Activated T-cell treated with anti-CD3 and anti-CD28 coated beads, Interleukin-2, amount 50 U/mL, for 4 hours (primary cell): ENCODE measurements at places on chromosomes 6 and 20.

DNA sequence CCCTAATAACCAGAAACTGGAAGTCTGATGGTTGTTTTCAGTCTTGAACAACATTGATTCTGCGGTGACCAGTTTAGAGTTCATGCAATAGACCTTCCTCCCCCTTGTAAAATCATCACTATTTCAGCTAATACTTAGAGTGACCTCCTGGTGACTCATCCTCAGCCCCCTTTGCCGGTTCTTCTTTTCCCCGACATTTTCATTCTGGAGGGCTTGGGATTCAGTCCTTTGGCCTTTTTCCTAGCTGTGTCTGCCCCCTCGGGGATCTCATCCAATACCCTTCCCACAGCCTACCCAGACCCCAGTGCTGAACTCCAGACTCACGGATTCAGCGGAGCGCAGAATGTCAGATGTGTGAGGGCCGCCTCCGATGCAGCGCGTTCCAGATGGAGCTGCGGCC lies 7.5 kb upstream of the BHLHE23 start:
- no peak for DNase-seq

DNA sequence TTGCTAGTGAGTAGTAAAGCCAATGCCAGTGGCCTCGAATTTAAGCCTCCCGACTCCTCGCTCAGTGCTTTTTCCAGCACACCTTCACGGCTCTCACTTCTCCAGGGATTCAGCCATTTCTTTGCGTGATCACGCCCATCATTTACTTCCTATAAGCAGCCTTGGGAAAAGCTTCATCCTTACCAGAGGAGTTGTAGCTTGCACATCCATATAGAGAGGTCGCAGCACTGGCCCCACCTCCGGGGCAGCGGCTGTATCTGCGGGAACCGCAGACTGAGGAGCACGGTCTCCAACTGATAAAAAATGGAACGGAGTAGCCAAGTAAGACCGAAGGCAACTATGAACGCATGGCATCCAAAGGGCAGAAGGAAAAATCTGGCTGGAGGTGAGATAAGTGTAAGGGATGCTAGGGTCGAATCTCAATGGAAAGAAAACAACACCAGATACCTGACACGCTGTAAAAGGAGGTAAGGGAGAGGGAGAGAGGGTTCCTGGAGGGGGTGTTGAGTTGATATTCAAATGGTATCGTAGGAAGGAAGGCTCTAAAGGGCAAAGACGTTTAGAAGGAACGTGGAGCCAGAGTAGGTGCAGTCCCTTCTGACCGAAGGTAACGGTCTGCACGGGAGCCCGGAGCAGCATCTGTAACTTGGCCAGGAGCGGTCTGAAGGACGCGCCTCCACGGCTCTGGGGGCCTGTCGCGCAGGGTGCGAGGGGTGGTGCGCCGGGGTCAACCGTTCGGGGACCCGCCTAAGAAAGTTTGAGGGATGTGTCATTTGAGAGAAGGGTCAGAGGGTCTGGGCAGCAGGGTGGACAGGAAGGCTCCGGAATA lies 640 bp downstream of the NFS1 start:
- peak; percentile 10 for DNase-seq

DNA sequence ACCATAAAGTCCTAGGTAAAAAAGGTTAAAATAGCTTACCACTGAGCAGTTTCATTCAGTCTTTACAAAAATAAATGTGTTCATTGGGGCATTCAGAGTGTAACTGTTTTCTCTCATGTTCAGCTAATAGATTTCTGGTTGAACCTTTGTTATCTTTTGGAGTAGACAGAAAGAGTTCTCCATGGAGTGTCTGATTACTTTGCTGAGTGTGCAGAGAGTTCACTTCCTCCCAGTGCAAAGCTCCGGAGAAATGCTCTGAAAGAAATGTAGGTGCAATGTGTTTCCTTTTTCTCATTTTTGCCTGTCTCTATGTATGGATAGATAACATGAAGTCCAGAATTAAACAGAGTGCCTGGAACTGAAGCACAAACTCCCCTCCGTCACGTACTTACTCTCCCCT lies 52.6 kb downstream of the JAG1 start:
- no peak for DNase-seq

DNA sequence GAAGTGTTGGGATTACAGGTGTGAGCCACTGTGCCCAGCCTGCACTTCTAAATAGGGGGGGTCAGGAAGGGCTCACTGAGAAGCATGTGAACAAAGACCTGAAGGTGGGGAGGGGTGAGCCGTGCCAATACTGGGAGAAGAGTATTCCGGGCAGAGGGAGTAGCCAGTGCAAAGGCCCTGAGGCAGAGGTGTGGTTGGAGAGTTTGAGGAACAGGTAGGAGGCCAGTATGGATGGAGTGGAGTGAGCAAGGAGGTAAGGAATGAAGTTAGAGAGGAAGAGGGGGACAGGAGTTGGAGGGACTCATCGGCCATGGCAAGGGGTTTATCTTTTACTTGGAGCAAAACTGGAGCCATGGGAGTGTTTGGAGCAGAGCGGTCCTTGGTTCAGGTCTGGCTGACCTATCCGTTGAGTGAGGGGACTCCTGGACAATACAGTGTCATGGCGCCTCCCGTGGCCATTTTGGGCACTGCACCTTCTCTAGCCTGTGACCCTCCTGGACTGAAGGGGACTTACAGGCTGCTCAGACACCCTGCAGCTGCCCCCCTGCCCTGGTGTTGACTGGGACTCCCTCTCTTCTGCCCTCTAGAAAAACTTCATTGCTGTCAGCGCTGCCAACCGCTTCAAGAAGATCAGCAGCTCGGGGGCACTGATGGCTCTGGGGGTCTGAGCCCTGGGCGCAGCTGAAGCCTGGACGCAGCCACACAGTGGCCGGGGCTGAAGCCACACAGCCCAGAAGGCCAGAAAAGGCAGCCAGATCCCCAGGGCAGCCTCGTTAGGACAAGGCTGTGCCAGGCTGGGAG lies 12.1 kb downstream of the FOXS1 start:
- peak; percentile 54 for DNase-seq

GRCh38 chr20:44384423-44385027 lies 29.0 kb downstream of the HNF4A start:
- peak; percentile 85 for DNase-seq

DNA sequence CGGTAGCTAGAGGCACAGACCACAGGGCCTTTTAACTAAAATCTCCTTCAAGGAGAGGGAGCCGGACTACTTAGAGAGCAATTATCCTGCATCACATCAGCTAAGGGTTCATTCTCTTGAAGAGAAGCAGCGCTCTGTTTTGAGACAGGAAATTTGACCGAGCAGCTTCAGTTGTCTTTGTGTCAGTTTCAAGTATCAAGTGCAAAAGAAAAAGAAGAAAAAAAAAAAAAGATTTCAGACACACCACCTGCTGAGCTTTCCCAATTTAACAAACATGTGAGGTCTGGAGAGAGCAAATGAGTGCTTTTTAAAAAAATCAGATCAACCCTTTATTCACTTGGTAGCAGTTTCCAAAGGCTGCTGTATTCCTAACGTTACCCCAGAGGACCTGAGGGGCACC lies 273.5 kb upstream of the POU3F2 start:
- no peak for DNase-seq

GRCh38 chr6:130908188-130908587 lies 81.0 kb downstream of the SMLR1 start:
- no peak for DNase-seq

DNA sequence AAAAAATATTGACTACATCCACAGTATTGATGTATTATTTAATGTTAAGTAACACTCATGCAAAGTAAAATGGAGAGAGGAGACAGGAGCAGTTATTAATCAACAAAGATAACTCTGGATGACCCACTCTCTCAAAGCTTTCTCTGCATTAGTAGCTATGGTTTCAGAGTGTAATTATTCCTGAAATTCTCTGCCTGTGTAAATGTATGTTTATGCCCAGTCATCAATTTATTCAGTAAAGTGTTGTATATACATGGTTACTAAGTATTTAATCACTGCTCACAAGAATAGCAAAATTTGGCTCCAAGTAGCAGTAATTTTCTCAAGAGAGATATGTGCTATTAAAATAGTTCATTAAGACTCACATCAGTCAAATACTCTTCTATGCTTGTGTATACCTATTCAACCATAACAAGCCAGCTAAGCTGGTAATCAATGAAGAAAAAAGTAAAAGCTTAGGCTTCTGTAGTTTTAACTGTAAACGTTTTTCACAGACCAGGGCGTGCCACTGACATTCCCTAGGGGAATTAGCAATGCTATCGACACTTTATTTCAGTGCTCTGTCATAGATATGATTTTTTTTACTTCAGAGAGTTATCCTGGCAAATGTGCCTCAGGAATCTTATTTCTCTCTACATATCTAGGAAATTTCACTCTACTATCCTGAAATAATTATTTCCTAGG lies 54.0 kb upstream of the RAB32 start:
- no peak for DNase-seq

DNA sequence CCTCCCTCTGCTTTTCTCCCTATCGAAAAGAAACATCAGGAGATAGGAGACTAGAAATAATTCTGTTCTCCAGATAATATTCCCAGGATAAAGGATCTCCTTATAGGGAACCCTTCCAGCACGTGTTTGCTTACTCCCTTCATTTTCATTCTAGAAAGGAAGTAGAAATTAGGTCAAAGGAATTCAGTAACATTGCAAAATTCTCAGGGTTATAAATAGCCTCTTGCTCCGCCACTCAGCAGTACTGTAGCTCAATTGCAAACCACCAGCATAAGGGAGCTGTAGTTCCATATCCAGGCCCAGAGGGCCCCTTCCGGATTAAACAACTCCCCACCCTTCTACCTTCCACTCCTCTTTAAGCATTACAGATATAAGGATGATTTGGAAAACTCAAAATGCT lies 6.2 kb downstream of the ELMO2 start:
- no peak for DNase-seq

DNA sequence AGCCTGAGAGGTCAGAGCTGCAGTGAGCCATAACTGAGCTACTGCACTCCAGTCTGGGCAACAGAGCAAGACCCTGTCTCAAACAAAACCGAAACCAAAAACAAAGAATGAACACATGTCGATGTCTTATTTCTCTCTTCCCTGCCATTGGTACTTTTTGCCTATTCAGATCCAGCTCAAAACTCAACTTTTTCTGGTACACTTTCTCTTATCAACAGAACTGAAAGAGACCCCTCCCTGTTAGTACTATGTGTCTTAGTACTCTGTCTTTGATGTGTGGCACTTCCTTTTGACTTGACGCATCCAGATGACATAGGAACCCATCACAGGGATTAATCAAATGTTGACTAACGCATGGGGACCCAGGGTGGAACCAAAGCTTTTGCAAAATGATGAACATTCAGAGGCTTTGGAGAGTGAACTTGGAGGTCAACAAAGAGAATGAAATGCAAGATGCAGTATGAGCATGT lies 44.8 kb downstream of the AKAP12 start:
- DNase-seq: no peak

GRCh38 chr6:111382476-111383294 lies 100.3 kb downstream of the REV3L start:
- no peak for DNase-seq
